ENCODE measurements at places on chromosomes 5 and 9.

DNA sequence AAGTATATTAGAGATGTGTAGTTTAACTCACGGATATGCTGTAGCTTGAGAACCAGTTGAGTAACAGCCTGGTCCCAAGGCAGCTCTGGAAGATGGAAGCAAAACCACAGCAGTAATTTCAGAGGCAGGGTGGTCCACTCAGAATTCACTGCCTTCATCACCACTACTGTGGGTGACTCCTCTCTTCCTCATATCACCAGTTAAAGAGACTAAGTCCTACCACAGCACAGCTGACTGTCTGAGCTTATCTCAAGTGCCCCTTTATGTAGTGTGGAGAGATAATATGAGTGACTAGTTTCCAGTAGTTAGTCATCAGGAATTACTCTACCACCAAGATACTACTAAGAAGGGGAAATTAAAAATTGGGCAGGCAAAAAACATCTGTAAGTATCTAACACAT, 1571.2 kb upstream of the C9orf72 start:
- no peak for DNase-seq

DNA sequence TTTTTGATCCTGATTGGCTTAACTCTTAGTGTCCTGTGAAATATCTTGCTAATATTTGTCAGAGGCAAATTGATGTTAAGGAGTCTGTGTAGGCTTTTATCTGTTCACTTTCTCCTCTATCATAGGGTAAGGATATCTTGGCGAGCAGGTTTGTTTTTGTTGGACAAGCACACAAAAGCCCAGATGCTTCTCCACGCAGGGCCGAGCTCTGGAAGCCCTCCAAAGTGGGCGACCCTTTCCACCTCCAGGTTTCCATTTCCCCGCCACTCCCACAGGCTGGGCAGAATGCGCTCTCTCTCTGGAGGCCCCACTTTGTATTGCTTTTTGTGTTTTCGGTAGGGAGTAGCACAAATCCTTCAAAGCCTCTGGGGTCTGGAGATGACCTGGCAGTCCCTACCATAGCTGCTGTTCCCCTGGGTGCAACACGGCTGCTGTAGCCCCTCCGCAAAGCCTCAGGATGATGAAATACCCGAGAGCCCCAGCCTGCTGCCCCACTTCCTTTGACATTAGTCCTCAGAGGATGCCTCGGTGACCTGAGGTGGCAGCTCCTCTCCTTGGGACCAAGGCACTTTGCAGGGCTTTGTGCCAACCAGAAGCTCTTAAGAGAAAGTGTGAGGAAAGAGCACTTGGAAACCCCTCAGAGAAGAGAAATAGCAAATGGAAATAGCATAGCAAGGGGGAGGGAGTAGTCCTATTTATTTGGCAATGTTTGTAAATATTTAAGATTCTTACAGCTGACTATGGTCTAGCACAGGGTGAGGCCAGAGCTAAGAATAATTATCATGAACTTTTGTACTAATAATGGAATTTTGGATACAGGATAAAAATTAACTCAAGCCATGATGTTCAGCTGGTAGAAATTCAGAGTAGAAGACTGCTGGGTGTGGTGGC, 122.8 kb downstream of the ARHGEF28 start:
- no peak for DNase-seq

DNA sequence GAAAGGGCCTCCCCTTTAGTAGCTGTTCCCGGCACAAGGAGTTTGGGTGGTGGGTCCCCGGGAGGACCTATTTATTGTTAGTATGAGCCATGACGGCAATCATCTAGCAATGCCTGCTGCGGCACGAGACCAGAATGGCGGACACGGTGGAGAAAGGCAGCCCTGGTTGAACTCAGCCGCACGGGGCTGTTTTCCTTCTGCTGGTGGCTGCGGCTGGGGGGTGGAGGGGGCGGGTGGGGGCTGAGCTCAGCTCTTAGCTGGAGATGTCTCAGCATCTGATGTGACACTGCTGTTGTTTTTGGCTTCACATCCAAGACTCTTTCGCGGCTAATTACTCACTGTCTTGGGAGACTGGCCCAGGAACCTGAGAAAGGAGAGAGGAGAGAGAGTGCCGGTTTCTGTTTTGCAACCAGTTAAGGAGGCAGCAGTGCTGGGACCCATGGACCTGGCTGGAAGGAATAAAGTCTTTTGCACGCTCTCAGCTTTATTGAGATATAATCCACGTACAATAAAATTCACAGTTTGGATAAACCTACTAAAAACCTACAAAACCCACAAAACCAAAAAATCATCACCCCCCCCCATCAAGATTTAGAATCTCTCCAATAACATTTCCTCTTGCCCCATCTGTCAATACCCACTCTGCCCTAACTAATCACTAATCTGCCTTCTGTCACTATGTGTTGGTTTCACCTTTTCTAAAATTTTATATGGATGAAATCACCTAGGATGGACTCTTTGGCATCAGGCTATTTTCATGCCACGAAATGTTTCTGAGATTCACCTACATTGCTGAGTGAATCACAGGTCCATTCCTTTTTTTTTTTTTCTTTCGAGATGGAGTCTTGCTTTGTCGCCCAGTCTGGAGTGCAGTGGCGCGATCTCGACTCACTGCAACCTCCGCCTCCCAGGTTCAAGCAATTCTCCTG, 81.8 kb upstream of the NEURL1B start:
- no peak for DNase-seq

DNA sequence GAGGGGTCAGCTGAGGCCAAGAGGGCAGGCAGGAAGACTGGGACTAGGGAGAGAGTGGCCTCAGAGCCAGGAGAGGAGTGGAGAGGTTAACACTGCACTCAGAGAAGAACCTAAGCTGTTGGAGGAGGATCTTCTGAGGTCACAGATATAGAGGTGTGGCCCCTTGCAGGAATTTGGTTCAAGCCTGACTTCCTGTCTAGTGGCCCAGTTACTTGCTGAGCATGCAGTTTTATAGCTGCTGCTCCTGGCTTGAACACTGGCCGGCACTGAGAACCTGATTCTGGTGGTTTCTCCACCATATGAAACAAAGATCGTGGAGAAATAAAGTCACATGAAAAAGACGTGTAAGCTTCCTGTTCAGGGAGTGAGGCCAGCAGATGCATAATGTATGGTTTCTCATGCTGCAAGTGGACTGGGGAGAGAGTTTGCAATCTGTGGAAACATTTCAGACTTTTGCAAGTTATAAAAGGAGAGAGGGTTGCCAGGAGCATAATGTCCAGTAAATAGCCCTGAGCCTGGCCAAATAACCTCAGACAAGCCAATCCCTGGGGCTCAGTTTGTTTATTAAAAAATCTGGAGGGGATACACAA, 82.6 kb downstream of the GALNT10 start:
- peak; percentile 31 for DNase-seq

- DNase-seq: no peak
Measured at GRCh38 chr5:561408-561807, 37.2 kb upstream of the SLC9A3 start.

DNA sequence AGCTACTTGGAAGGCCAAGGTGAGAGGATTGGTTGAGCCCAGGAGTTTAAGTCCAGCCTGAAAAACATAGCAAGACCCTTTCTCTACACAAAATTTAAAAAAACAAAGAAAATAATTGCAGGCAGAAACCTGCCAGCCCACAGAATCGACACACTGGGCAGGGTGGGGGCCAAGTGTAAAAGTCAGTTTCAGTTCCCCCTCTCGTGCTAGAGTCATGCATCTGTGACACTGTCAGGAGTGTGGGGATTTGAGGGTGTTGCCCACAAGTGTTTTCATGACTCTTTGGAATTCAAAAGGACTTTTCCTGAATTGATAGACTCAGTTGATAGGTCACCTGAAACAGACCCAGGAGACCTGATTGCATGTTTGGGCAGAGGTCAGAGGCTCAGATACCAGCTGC, 47.6 kb downstream of the PRRC2B start:
- DNase-seq: peak; percentile 49

GRCh38 chr5:127011961-127012644, 18.3 kb downstream of the MARCHF3 start:
- peak; percentile 28 for DNase-seq

GRCh38 chr9:126915281-126915816, 767 bp downstream of the RALGPS1 start:
- DNase-seq: no peak

- no peak for DNase-seq
Measured at GRCh38 chr9:131943351-131943841, 136.3 kb downstream of the MED27 start.

Measured in GM10248 (cell line).